ENCODE measurements at places on chromosomes 2 and 18.

- no peak for DNase-seq
Observed at GRCh38 chr2:3443506-3444084, 64.1 kb downstream of the TRAPPC12 start.

DNA sequence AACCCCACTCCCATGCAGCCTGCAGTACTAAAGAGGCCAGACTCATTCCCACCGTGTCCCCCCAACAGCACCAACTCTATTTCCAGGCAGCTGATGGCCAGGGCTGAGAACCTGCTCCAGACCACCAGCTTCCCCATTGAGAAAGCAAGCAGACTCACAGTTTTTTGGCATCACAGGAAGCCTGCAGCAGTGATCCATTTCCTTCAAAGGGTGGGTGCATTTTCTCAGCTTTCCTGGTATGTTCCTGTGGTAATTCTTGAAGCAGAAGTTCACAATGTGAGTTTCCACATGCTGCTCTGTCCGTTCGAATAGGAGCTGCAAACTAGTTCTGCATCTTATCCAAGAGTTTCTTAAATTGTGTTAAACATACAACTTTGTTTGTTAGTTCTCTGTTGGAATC is 1249.6 kb upstream of the FAM98A start:
- DNase-seq = no peak

GRCh38 chr2:42693013-42693615 is 70.8 kb downstream of the OXER1 start:
- peak; percentile 14 for DNase-seq

- DNase-seq = no peak
Observed at GRCh38 chr18:21330122-21330701, 88.2 kb downstream of the GREB1L start.

GRCh38 chr2:187379869-187380268 is 68.2 kb downstream of the CALCRL start:
- DNase-seq = no peak

GRCh38 chr2:59690849-59691248 is 862.6 kb downstream of the BCL11A start:
- no peak for DNase-seq

- no peak for DNase-seq
Observed at GRCh38 chr18:11578799-11579198, 30.6 kb upstream of the SLC35G4 start.

- no peak for DNase-seq
Observed at GRCh38 chr2:152508446-152508845, 173.5 kb downstream of the FMNL2 start.

DNA sequence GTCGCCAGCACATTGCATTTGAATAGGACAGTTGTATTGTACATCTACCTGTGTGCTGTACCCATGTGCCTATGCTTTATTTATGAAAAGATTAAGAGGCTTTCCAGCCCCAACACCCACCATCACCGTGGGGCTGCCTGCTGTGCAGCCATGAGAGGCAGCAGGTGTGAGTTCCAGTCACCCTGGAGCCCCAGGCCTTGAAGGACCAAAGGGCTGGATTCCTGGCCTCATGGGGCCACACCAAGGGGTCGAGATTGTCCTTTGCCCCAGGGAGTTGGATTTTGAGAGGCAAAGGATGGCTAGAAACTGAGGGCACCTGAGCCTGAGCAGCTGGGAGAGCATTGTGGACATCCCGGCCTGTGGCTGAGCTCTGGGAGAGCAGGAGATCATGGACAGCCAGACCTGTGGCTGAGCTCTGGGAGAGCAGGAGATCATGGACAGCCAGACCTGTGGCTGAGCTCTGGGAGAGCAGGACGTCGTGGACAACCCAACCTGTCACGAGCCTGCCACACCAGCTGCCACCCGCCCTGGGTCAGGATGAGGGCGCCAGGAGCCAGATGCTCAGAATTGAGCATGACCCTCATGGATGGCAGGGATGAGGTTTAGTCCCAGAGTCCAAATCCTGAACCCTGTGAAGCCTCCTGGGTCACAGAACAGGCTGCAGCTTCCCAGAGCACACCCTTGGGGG is 182.5 kb upstream of the RAB6C start:
- DNase-seq = no peak

GRCh38 chr2:200127848-200128247 is 172.5 kb downstream of the MAIP1 start:
- no peak for DNase-seq

- no peak for DNase-seq
Observed at GRCh38 chr18:69528435-69528834, 127.7 kb downstream of the DOK6 start.
